Stimulated activated CD8-positive, alpha-beta memory T cell treated with anti-CD3 and anti-CD28 coated beads, Interleukin-2, amount 100 ng/mL, for 1 hour (primary cell): ENCODE measurements at places on chromosomes 4 and X.

DNA sequence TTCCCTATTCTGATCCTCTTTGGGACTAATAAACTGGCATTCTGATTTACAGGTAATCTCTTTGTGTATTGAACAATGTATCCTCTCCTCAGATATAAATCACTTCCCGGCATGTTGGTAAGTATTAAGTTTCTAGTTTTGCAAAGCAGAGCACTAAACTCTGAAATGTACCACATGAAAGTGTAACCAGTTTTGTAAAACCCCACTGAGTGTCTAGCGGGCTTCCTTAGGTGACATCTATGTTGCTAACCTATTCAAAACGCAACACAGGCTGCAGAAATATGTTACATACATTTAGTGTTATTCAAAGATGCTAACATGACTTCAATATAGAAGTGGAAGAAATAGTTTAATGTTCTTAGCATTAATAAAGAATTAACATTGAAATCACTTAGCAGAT lies 25.2 kb downstream of the DNAJB14 start:
- no peak for DNase-seq

GRCh38 chr4:26459054-26459755 lies 31.1 kb downstream of the CCKAR start:
- no peak for DNase-seq

GRCh38 chr4:8920289-8920965 lies 48.8 kb upstream of the HMX1 start:
- no peak for DNase-seq

GRCh38 chrX:32571579-32571978 lies 639.8 kb downstream of the DMD start:
- DNase-seq: no peak

GRCh38 chrX:13013363-13014110 lies 30.9 kb downstream of the FAM9C start:
- DNase-seq: no peak

GRCh38 chr4:110046588-110047049 lies 133.9 kb downstream of the EGF start:
- DNase-seq: no peak

- DNase-seq: no peak
These were observed 15.3 kb downstream of the STAG2 start for GRCh38 chrX:123976706-123977316.

DNA sequence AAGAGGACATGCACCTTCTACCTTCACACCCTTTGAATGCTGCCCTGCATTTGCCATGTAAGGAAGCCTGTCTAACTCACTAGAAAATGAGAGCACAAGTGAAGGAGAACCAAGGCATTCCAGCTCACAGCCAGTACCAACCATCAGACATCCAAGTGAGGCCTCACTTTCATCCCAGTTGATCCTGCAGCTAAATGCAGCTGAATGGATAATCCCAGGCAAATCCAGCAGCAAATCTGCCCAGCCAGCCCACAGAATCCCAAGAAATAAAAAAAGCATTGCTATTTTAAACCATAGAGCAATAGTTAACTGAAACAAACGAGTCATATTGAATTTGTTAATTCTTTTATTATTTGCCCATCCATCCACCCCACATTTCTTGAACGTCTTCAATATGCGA lies 112.5 kb downstream of the C4orf33 start:
- no peak for DNase-seq
